GM20000 (cell line): ENCODE measurements at places on chromosomes 2 and 18.

GRCh38 chr2:74982577-74982976 lies 24.1 kb downstream of the POLE4 start:
- no peak for DNase-seq

- no peak for DNase-seq
Observed at GRCh38 chr2:224101820-224102630, 62.9 kb upstream of the SERPINE2 start.

- no peak for DNase-seq
Observed at GRCh38 chr2:108585436-108585835, 51.2 kb downstream of the LIMS1 start.

- DNase-seq = no peak
Observed at GRCh38 chr18:60684843-60685513, 312.4 kb upstream of the MC4R start.

DNA sequence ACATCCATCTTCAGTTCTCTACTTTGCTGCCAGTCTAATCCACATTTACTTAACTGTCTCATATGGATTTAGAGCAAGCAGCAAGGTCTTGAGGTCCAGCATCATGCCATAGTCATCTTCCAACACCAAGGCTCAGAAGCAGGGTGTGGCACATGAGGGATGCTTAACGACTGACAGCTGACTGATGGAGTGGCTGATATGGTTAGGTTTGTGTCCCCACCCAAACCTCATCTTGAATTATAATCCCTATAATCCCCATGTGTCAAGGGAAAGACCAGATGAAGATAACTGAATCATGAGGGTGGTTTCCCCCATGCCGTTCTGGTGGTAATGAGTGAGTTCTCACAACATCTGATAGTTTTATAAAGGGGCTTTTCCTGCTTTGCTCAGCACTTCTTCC lies 257.3 kb downstream of the NBAS start:
- no peak for DNase-seq

GRCh38 chr2:236527159-236527630 lies 42.4 kb upstream of the ACKR3 start:
- DNase-seq = no peak

DNA sequence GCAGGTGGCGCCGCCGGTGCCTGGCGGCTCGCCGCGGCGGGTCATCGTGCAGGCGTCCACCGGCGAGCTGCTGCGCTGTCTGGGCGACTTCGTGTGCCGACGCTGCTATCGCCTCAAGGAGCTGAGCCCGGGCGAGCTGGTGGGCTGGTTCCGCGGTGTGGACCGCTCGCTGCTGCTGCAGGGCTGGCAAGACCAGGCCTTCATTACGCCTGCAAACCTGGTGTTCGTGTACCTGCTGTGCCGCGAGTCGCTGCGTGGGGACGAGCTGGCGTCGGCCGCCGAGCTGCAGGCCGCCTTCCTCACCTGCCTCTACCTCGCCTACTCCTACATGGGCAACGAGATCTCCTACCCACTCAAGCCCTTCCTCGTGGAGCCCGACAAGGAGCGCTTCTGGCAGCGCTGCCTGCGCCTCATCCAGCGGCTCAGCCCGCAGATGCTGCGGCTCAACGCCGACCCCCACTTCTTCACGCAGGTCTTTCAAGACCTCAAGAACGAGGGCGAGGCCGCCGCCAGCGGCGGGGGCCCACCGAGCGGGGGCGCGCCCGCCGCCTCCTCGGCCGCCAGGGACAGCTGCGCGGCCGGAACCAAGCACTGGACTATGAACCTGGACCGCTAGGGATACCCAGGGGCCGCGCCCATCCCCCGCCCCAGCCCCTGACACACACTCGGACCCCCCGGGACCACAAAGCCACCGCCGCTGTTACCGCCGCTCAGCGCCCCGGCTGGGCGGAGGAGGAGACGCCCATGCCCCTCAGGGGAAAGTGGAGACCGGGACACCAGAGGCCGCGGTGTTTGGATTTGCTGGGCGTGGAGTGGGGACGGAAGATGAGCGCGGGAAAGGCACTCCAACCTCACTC lies 1.1 kb downstream of the CDK5R2 start:
- DNase-seq = peak; percentile 52

DNA sequence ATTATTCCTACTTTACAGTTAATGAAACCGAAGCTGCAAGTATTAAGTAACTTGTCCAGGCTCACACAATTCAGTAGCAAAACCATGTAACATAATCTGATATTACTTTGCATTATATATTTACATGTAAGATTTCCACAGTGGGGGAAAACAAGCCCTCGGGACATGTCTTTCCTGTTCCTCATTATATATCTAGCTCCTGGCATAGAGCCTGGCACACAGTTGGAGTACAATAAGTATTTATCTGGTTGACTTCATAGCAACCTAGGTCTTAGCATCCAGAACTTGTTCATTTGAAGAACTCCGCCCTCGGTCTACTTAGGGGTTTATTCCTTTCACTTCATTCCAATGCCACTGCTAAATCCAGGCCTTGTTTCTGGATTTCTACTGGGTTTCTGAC lies 1.6 kb upstream of the RBM45 start:
- DNase-seq = no peak

DNA sequence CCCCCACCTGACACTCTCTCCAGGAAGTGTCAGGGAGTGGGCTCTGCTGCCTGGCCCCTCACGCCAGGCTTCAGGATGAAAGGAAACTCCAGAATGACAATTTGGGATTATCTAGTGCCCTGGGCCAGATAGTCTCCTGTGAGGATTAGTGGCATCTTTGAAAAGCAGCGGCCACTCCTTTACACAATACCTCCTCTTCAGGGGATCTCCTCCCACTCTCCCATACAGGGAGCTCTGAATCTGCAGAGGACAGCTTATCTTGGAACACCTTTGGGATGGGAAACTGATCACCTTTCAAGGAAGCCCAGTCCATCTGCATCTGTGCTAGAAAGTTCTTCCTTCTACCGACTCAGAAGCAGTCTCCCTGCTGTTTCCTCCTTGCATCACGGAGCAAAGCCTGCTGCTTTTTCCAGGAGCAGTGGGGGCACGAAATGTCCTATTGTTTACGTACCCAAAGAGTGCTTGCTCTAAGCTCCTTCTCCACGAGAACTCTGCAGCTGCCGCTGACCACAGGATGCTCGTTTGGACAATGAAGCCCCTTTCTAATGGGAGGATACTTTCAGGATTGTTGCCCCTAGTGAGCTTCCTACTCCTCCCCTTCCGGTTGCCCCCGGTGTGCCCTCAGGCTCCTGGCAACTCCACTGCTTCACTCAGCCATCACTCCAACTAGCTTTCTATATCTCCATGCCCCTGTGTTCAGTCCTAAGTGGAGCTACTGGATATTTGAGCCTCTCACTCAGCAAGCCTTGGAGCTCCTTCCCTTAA lies 31.5 kb downstream of the SIX3 start:
- DNase-seq = no peak

DNA sequence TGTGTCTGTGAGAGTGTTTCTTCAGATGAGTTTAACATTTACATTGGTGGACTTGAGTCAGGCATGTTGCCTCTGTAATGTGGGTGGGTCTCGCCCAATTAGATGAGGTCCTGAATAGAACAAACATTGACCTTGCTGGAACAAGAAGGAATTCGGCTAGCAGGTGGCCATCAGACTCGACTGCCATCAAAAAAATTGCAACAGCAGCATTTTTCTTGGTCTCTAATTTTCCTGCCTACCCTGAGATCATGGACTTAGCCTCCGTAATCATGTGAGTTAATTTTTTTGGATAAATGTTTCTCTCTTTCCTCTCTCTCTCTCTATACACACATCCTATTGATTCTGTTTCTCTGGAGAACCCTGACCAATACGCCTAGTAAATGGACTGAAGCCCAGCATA lies 83.8 kb upstream of the ST6GAL2 start:
- no peak for DNase-seq

DNA sequence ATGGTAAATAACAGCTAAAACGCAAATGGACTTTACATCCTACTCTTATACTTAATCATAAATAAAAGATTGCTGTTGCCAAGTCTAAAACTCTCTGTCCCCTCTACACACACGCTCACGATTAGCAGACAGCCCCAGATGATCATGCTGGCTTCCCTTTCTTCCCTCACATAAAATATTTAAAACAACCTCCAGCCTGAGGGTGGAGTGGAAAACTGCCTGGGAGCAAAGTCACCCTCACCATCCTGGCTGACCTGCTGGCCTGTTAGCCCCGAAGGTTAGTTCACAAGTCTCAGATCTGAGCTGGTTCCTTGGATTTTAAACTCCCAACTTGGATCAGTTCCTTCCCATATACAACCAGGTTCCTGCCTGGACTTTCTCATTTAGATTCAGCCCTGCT lies 288.2 kb downstream of the NBAS start:
- no peak for DNase-seq

GRCh38 chr2:220959391-220959802 lies 612.7 kb downstream of the EPHA4 start:
- DNase-seq = no peak

- no peak for DNase-seq
Observed at GRCh38 chr2:27324720-27325119, 1.8 kb upstream of the MPV17 start.

- DNase-seq = peak; percentile 70
Observed at GRCh38 chr18:12934454-12935071, 13.2 kb upstream of the SEH1L start.

DNA sequence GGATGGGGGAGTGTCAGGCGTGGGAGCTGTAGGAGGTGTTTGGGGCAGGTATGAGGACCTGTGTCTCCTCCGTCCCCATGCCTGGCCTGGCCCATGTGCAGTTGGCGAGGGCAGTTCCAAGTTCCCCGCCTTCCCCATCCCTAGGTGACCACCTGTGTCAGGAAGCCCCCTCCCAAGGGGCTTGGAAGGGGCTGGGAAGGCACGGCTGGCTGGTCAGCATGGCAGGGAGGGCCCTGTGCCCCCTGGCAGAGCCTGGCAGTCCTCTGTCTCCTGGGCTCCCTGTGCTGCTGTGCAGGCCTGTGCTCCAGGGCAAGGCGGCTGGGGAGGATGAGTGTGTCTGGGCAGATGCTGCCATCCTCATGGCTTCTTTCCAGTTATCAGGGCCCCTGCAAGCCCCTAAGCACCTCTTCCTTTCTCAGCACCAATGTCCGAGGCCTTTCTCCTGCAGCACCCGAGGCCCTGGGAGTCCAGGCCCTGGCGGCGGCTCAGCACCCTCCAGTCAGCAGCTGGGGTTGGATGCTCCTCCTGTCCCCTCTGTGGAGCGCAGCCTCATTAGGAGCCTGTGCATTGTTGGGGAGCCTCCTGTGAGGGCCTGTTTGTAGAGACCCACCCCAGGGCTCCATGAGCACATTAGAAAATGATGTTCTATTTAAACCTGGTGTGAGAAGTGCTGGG lies 101.7 kb downstream of the FAM210A start:
- DNase-seq = no peak

DNA sequence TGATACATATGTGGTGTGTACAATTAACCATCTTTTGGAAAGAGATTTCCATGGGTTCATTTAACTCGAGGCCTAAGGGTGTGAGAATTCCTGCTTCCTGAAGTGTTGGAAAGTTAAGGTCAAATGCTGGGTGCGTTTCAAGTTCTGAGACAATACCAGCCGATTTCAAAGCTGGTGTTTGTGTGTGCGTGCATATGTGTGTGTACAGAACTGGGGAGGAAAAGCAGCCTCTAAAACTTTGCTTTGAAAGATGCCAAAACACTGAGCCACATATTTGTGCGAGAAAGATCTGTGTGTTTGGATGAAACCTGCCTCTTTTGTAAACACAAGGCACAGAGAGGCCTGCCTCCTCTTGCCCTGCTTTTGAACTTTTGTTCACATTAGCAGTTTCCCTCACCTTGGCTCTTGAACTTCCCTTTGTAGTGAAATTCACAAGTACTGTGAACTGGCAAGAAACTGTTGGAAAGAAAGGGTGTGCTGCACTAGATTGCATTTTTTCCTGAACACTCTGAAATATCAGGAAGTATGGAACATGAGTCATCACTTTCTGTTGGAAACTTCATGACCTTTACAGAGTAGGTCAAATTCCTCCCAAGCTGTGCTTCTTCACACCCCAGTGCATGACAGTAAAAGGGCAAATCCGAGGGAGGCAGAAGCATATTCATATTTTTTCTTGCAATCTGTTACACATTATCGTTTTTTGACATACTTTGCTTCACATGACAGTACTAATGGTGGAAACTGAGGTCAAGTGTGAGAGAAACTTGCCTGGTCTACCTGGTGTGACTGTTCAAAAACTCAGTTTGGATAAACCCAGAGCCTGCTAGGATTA lies 20.0 kb upstream of the CAVIN2 start:
- DNase-seq = no peak

GRCh38 chr2:66318009-66318561 lies 116.8 kb upstream of the MEIS1 start:
- no peak for DNase-seq

- no peak for DNase-seq
Observed at GRCh38 chr18:5941890-5942289, 46.6 kb upstream of the TMEM200C start.

GRCh38 chr2:146128216-146128615 lies 1608.3 kb upstream of the ZEB2 start:
- no peak for DNase-seq

- no peak for DNase-seq
Observed at GRCh38 chr2:133986881-133987795, 266.7 kb upstream of the MGAT5 start.

DNA sequence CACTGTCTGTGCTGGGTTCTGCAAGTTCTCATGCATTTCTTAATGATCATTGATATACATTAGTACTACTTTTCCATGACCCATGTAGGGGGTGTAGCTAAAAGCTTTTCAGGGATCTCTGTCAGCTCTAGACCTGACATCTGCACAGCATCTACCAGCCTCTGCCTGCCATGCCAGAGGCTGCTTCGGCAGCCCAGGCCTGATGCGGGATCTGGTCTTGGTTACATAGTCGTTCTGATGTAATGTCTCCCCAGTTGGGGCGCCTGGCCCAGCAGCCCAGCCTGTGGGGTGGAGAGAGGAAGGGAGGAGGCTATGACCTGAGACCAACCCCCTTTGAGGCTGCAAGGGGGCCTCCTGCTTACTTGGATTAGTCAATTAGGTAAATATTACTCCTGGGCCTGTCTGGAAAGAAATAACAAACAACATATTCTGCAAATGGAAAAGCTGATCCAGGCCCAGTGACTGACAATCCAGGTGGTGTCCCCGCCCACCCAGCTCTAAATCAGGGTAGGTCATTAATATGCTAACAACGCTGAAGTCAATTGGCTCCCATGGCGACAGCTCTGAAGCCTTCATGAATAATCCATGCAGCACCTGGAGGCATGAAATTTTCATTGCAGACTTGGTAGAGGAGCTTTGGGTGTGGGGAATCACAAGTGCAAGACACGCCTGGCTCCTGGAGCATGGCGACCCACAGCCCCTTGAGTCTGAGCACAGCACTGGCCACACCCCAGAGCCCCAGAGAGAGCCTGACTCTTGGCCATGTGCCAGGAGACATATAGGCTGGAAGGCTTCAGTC lies 575.3 kb downstream of the CMPK2 start:
- DNase-seq = no peak

DNA sequence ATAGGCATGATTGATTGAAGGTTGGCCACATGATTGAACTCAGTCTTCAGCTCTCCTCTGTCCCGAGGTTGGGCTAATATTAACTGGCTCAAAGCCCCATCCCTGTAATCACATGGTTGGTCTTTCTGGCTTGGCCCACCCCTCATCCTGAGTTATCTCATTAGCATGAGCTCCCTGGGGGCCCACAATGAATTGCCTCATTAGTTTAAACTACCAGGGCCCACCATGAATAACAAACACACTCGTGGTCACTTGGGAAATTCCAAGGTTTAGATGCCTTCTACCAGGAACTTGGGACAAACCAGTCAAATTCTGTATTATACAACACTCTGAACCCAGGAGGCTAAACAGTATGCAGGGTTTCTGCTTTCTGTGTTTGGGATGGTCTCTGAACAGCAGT lies 121.7 kb upstream of the B3GNT2 start:
- no peak for DNase-seq
